ENCODE measurements at places on chromosomes 5 and 9.
A peak's percentile ranks its signal among the peaks of the same experiment; 100 is the strongest.

DNA sequence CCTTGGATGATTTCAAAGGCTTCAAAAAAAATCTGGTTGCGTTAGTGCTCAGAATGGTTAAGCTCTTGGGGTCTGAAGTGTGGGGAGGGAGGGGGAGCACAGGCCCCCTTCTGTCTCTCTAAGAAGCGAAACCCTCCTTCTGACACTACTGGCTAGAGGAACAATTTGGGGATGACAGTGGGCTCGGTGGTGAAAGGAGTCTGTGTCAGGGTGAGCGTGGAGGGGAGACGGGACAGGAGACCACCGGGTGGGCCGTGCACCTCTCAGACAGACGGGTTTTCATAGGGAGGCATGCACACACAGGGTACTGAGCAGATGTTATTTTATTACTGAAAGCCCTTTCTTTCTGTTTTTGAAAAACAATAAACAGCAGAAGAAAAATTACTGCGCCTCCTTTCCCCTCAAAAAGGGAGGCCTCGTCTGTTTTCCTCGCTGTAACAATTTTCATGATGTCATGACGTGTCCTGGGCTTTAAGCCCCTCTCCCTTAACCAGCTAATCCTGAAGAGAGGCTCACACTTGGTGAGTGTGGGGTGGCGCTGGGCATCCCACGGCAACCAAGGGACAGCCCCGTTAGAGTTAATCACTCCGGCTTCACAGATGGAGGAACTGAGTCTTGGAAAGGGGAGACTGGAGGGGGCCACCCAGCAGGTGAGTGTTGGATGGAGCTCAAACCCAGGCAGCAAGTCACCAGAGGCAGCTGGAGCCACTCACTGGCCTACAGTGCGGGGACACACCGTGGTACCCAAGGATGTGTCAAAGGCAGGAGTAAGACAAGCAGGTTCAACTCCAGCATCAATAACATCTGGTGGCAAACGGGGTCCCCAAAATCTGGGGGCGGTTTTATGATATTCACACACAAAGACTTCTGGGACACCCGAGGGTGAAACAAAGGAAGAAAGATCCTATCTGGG is 53.4 kb downstream of the PTCH1 start:
- DNase-seq, result peak; percentile 40

GRCh38 chr9:130138171-130138653 is 34.0 kb upstream of the NCS1 start:
- no peak for DNase-seq

DNA sequence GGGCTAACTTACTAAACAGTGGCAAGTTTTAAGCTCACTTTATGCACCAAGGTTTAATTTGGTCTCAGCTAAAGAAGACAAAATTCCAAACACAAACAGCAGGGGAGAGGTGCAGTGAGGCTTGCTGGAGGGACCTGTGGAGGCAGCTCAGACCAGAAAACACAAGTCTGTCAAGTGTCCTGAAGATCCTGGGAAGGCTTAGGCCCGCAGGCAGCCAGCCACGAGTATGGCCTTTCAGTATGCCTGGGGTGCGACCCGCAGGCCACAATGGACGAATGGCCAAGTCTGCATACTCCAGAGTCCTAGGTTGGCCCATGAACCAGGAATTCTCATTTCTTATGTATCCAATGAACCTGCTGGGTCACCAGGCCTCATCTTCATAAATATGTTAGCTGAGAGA is 9.3 kb downstream of the CCNI2 start:
- DNase-seq, result no peak

- no peak for DNase-seq
These were observed 104.5 kb downstream of the RFK start for GRCh38 chr9:76289703-76290102.

- DNase-seq, result no peak
These were observed 241.8 kb downstream of the CDH12 start for GRCh38 chr5:22611327-22611726.

DNA sequence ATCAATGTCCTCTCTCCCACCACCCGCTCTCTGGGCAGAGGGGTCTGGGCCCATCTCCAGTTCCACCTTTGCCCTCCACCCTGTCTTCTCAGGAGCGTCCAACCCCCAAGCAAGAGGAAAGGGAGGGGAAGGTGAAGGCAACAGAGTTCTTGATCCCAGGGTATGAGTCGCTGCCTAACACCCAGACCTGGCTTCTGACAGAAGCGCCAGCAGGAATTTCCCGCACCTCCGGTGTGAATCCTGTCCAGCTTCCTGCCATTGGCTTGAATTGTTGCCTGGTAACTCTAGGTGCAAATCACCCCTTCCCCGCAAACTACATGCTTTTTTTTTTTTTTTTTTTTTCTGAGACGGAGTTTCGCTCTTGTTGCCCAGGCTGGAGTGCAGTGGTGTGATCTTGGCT is 84.2 kb upstream of the IER5L start:
- DNase-seq, result no peak

DNA sequence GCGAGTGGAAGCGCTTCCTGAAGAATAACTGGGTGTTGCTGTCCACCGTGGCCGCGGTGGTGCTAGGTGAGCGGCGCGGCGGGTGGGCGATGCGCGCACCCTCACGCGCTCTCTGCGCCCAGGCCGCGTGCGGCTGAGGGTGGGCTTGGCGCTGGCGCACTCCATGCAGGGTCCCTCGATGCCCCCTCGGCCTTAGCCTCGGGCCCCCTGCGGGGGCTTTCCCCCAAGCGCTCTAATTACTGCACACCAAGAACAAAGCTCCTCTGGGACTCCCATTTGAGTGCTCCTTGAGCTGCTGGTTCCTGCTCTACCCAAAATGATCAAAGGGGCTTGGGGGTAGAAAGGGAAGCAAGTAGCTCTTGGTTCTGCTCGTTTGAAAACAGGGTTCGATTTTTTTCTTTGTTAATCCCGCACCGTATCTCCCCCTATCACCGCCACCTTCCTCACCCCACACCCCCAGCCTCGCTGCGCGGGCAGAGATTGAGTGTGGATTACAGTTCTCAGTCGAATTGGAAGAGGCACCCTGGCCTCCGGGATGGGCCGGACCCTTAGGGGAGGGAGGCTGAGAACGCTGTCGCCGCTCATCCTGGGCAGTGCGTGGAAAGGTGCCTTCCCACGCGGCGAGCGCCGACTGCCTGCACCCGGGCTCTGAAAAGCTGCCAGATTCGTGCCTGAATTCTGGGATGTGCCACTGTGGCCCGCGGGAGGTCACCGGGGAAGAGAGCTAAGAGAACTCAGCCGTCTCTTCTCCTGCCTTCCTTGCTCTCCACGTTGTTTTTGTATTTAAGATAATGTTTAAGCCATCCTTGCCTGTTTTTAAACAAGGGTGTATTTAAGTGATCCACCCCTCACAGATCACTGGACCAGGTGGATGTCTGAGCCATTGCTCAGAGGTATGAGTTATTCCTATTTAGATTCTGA is 697 bp downstream of the SLC1A1 start:
- peak; percentile 28 for DNase-seq

DNA sequence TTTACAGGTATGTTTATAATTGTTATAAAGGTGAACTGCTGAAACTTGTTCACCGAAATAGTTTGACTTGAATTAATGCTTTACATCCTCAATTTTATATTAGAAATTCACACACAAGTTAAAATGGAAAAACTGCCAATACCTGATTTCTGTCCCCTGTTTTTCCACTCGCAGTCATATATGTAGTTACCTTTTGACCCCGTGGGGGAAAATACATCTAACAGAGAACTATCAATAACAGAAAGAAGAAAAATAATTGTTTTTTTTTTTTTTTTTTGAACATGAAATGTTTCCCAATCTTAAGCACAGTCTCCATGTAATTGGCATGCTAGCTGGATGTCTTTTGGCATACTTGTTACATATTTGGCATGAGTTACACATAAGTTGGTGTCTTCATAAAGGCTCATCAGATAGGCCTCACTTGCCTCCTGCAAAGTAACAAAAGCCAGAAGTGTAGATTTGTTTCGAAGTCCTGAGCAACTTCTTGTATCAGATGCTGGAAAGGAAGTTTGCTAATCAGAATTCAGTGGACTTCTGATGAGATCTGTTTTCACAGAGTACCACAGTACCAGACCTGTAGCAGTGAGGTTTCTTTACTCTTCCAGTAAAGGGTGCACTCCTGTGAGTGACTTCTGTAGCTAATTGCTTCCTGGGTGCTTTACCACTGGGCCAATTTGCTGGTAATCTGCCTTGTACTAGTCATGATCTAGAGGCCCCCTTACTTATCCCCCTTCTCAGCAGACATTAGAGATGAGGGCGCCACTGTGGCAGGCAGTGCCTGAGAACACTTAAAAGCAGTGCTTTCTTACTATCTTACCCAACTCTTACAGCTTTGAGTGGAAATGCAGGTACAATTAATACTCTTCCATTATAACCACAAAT is 36.2 kb upstream of the CXXC5 start:
- DNase-seq, result no peak

- DNase-seq, result no peak
These were observed 41.3 kb downstream of the ZNF366 start for GRCh38 chr5:72465601-72466563.

GRCh38 chr5:108729242-108729615 is 18.5 kb upstream of the FER start:
- DNase-seq, result no peak

DNA sequence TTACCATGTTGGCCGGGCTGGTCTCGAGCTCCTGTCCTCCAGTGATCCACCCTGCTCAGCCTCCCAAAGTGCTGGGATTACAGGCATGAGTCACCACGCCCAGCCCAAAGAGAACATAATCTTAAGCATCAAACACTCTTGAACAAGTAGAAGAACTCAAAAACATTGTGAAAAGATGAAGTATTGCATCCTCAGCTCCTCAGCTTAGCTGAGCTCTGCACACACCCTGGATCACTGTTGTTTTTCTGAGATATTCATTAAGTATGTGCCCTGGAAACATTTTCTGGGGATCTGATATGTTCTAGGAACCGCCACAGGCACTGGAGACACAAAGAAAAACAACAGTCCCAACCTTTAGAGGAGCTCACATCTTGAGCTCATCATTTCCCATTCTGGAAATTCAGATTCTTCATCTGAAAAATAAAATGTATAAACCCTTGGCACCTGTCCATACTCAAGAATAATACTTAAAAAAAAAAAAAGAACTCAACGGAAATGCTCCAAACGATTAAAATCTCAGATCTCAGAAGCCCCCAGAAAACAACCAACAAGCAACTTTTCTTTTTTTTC is 62.2 kb upstream of the ZNF462 start:
- DNase-seq, result no peak

- DNase-seq, result no peak
These were observed 17.2 kb upstream of the MCCC2 start for GRCh38 chr5:71569748-71570509.

DNA sequence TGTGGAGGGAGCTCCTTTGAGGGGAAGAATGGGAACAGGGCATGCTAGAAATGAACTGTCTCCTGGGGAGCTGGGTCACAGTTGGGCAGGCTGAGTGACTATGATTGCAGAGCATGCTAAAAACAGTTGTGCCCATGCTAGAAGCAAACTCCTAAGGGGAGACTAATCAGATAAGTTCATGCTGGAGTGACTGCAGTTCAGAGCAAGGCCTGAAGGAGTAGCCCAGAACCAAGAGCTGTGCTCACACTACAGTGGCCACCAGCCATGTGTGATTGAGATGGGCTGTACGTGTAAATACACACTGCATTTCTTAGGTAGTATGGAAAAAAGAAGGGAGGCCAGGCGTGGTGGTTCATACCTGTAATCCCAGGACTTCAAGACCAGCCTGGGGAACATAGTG is 10.3 kb upstream of the AK1 start:
- DNase-seq, result no peak

GRCh38 chr9:107683566-107683965 is 194.0 kb upstream of the KLF4 start:
- no peak for DNase-seq

GRCh38 chr9:105051897-105052296 is 123.9 kb upstream of the ABCA1 start:
- DNase-seq, result no peak

GRCh38 chr5:163880302-163880701 is 374.9 kb downstream of the MAT2B start:
- no peak for DNase-seq

GRCh38 chr5:129049126-129049799 is 45.3 kb upstream of the ISOC1 start:
- DNase-seq, result no peak

DNA sequence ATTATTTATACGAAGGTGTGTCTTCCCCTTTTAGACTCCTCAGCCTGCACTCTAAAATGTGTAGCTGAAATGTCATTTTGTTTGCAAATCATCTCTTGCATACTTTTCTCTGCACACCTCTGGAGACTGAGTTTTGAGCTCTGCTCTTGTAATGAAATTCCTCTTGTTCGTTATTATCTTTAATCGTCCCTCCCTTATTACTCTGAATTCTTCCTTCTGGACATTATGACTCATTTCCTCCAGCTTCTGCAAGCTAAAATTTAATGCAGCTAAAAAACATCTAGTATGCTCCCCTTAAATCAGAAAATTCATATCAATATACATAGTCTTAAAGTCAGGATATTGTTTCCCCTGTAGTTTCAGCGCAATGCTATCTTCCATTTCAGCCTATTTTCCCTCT is 13.5 kb downstream of the ISL1 start:
- no peak for DNase-seq

- no peak for DNase-seq
These were observed 49.9 kb downstream of the JMY start for GRCh38 chr5:79285833-79286232.

Measured in activated naive CD8-positive, alpha-beta T cell treated with anti-CD3 and anti-CD28 coated beads, Interleukin-2, amount 10 ng/mL, durations not matched to agents 7 days and 5 days (primary cell).